ENCODE measurements at places on chromosomes 4 and X.

DNA sequence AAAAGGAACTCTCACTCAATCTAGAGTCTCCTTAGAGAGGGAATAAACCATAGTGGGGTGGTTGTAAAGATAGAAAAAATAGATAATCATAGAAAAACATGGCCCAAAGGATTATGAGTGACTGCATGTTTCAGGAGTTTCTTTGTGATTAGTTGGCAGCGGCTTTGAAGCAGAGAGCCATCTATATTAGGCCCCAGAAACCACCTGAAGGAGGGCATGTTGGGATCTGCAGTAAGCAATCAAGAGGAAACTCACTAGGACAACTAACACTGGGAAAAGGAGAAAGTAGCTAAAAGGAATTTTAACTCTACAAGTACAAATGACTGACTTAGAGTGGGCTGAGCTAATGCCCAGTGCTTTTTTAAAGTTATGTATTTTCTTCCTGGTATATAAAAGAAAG, 269.2 kb upstream of the NRK start:
- DNase-seq, result no peak

DNA sequence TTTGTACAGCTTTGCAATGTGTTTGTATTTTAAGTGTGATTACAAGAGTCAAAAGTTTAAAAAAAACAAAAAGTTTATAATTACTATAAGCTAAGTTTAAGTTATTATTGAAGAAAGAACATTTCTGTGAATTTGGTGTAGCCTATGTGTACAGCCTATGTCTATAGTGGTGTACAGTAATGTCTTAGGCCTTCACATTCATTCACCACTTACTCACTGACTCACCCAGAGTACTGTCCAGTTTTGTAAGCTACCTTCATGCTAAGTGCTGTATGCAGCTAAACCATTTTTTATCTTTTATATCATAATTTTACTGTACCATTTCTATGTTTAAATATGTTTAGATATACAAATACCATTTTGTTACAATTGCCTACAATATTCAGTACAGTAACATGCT, 182.3 kb downstream of the RPA4 start:
- peak; percentile 3 for DNase-seq

DNA sequence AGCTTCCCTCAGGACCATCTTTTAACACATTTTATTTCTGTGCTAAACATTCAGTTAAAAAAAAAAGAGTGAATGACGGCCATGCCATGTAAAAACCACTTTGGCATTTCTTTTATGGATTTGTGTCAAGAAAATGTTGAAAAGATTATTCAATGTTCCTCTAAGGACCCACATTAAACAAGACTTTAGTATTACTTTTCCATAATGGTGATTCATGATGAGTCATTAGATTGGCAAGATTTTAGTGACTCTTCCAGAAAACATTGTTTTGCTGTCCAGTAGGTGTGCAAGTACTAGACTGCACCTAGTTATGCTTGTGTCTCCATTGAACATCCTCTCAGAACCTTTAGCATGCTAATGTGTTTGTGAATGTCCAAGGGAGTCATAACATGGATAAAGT, 748.6 kb downstream of the STPG2 start:
- peak; percentile 47 for DNase-seq

DNA sequence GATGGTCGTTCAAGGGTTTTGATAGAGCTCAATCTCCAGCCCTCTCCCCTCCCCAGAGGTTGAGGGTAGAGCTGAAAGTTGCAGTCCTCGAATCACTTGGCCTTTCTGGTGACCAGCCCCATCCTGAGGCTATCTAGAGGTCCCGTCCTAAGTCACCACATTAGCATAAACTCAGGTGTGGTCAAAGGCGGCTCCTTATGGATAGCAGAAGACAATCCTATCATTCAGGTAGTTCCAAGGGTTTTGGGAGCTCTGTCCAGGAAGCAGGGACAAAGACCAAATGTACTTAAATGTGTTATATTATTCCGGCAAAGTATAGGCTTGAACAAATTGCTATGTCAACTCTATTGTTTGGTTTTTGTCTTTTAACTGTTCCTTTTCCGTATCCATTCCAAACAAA, 30.6 kb downstream of the PDK3 start:
- DNase-seq, result no peak

DNA sequence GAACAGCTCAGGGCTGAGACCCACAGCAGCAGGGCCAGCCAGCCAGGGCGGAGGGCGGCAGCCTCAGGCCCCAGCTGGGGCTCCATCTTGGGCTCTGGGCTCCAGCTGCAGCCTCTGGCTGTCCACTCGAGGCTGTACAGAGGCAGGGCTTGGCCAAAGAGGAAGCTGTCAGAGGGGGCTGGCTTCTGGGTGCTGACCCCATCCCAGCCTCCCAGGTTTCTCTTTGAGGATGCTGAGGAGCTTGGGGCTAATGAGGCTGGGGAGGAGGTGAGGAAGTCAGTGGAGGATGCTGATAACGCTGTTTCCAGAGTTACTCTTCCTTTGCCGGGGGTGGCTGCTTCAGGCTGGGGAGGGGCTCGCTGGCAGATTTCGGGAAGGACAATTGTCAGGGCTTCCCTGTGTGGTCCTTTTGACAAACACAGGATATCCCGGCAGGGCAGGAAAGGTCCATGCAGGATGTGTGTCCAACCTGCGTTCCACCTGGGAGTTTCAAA, at the start of gene DIPK2B:
TSS of gene DIPK2B (minus strand) at position 136 of the 494 bp plus-strand sequence. CDS start at position 86, 50 bp downstream.
- DNase-seq, result no peak

DNA sequence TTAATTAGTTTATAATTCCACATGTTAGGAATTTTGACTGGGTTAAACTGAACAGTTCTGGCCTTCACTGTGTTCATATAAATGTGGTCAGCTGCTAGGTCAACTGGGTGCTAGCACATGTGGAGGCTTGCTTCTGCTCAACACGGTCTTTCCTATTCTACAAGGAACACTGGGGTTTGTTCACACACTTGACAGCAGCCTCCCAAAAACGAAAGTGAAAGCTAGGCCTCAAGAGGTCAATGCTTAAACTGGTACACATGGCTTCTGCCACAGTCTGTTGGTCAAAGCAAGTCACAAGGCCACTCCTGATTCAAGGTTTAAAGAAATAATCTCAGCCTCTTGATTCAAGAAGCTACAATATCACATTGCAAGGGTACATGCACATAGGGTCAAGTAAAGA, 126.5 kb downstream of the QDPR start:
- peak; percentile 72 for DNase-seq

GRCh38 chr4:105210916-105211315, 64.2 kb downstream of the TET2 start:
- DNase-seq, result peak; percentile 46

GRCh38 chr4:59971952-59972351, 1228.2 kb upstream of the ADGRL3 start:
- DNase-seq, result no peak

DNA sequence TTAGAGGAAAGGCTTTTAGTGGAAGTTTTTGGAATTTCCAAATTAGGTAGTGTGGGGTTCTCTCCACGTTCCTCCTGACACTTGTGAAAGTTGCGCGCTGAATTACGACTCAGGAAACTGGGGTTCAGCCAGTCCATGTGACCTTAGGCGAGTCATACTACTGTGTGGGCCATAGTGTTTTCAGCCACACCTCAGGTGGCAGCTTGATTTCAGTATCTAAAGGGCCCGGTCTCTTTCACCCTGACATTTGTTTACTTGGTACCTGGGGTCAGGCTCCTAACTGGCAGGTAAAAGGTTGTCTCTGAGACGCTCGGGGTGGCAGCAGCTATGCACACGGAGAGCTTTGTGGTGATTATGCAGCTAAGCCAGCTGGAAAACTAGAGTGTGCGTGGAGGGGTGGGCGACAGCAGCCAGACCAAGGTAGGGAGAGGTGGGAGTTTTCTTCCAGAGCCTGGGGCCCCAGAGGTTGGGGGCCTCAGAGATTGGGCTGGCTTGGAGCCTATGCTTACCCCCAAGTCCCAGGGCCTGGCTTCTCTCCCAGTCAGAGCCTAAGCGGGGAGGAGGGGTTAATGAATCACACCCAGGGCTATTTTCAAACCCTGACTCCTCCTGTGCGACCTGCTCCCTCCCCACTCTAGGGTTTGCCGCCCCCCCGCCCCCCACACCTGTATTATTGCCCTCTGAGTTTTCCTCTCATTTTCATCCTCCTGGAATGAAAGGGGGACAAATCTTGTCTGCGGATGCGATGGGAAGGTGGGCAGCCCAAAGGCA, 47.2 kb downstream of the STARD8 start:
- peak; percentile 43 for DNase-seq

GRCh38 chr4:25911356-25911755, 2.7 kb upstream of the SMIM20 start:
- no peak for DNase-seq

- peak; percentile 54 for DNase-seq
Observed at GRCh38 chrX:133294126-133294525, 76.0 kb upstream of the TFDP3 start.

DNA sequence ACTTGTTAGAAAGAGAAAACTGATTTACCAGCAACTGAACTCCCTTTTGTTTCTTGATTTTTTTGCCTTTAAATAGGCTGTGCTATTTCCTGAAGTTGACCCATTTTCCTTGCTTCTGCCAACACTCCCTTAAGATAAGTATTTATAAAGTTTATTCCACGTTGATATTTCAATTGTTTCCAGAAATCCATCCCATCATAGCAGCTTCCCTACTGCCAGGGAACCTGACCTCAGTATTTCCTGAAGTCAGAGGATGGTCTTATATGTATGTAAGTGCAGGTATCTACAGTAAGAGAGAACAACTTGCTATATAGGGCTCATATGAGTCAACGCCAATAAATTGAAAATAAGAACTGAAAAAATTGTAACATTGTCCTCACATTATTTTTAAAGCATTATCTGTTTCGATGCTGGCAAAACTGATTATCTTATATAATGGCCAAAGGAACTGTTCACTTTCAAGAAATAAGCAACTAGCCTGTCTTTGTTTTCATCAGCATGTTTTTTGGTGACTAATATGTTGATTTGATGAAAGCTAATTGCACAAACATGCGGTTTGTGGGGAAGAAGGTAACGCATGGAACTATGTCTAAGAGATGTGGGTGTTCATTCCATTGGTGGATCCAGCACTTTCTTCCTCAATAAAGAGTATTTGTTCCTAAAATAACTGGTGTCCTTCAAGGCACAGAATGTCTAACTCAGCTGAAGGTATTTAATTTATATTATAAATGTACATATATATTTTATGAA, 4.7 kb downstream of the LIMCH1 start:
- no peak for DNase-seq

GRCh38 chr4:14566518-14566917, 435.8 kb upstream of the CPEB2 start:
- DNase-seq, result peak; percentile 64

GRCh38 chrX:102517326-102517725, 787 bp upstream of the TMSB15A start:
- DNase-seq, result peak; percentile 1

- no peak for DNase-seq
Observed at GRCh38 chr4:141248029-141248428, 27.3 kb downstream of the ZNF330 start.

DNA sequence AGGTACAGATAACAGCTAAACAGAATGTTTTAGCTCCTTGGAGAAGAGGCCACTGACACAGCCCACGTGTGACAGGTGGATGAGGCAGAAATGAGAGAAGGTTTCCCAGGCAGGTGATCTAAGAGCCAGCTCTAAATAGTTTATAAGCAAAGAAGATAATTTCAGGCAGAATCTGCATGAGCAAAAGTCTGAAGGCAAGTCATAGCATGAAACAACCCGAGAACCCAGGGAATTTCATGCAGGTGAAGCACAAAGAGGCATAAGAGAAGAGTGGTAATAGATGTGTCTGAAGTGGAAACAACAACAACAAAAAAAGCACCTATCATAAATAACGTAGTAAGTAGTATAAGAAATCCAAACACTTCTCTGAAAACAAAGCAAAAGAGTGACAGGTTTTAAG, 275.8 kb upstream of the CPEB2 start:
- DNase-seq, result peak; percentile 38

- peak; percentile 77 for DNase-seq
Observed at GRCh38 chr4:70705183-70706043, 16.4 kb upstream of the RUFY3 start.

- DNase-seq, result peak; percentile 13
Observed at GRCh38 chrX:9724711-9725110, 40.9 kb downstream of the GPR143 start.

DNA sequence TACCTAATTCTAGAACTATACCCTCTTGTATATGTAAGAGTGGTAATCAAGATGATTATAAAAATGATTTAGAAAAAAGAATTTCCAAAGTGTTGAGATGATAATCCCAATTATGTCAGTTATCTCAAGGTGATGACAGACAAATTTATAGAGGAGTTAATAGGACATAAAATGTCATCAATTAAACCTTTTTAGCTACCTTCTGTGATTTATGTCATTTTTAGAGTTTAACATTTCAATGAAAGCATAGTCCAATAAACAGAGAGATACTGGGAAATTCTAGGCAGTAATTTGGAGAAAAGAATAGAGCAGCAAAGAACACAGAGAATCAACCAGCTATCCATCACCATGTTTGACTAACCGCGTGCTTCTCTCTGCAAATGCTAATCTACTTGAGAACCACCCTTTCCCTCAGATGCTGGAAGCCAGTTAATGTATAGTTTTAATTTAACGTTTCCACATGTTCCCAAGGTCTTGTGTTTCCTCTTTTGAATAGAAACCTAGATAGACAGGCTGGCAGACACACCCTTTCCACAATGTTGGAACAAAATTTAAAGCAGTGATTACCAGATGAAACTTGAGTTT, 433.1 kb upstream of the FAM241A start:
- DNase-seq, result no peak

GRCh38 chrX:39724544-39724943, 373.2 kb downstream of the BCOR start:
- DNase-seq, result no peak

- no peak for DNase-seq
Observed at GRCh38 chr4:252065-252601, 53.1 kb downstream of the ZNF732 start.

DNA sequence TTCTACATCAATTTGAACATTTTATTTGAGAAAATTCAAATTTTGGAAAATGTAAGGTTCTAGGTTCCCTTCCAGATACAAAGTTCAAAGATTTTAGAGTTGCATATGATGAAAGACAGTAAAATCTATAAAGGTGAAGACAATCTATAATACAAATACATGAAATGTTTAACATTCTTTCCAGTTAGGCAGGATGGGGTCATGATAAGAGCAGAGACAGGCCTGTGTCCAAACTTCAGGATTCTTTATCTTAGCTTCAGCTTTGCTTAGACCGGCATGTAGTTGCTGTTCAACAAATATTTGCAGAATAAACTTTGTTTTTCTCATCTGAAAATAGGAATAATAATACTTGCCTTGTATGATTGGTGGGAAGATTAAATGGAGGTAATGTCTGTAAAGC, 4.5 kb upstream of the RPS6KA3 start:
- no peak for DNase-seq
